ENCODE measurements at places on chromosomes 7 and 10. TPM values are rescaled to one million over a fixed set of nuclear protein-coding genes. Genes with fewer than 3 reads are reported as not detected.

ANKRD61 gene
- total RNA-seq: not detected

MPP7 gene
- total RNA-seq: 1.4 TPM

CYP3A5 gene
- 564 TPM for total RNA-seq

SPDYE8 gene
- not detected for total RNA-seq

CLCN1 gene
- not detected for total RNA-seq

ACADSB gene
- total RNA-seq: 328 TPM

DNA sequence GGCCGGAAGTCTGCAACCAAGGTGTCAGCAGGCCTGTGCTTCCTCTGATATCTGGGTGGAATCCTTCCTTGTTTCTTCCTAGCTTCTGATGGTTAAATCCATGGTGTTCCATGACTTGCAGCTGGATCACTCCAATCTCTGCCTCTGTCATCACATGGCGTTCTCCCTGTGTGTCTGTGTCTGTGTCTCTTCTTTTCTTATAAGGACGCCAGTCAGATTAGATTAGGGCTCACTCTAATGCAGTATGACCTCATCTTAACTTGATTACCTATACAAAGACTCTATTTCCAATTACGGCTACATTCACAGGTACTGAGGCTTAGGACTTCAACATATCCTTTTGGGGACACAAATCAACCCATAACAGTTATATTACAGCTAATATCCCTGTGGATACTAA lies 70.3 kb upstream of the FAM3C start:
- DNase-seq: no peak

- DNase-seq: no peak
These were observed 577 bp upstream of the DDX21 start for GRCh38 chr10:68955355-68955831.

DNA sequence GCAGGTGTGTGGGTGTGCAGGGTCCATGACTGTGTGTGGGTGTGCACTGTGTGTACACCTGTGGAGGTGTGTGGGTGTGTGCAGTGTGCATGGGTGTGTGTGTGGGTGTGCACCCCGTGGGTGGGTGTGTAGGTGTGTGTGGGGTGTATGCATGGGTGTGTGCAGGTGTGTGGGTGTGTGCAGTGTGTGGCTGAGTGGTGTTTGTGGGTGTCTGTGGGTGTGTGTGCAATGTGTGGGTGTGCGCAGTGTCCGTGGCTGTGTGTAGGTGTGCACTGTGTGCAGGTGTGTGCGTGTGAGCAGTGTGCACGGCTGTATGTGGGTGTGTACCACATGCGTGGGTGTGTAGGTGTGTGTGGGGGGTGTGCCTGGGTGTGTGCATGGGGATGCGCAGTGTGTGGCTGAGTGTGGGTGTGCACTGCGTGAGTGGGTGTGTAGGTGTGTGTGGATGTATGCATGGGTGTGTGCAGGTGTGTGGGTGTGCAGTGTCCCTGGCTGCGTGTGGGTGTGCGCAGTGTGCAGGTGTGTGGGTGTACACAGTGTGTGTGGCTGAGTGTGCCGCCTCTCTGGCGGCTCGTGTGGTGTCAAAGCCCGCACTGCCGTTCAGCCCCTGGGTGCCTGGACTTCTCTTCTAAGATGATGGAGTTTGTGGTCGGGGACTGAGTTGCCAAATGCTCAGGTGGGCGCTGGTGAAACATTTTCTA lies 208.3 kb downstream of the DNAJB6 start:
- DNase-seq: no peak

- DNase-seq: no peak
These were observed 284.0 kb upstream of the RNF32 start for GRCh38 chr7:156356551-156356950.

- DNase-seq: no peak
These were observed 53.0 kb upstream of the NFKB2 start for GRCh38 chr10:102342458-102342857.

DNA sequence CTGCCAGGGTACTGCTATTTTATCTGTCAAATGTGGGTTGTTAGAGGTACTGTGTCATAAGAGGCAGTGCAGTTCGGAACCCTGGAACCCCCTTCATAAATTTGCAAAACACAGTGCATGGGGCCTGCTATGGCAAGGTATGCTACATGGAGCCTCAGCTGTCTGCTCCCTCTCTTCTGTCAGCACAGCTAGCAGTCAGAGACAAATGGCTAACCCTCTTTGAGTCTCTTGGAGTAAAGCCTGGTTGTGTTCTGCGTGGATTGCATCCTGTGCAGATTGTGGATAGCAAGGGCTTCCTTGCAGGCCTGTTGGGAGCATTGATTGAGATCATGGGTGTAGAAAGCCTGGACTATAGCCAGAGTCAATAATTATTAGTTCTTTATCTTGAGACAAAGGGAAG lies 397.8 kb downstream of the AUTS2 start:
- no peak for DNase-seq

DNA sequence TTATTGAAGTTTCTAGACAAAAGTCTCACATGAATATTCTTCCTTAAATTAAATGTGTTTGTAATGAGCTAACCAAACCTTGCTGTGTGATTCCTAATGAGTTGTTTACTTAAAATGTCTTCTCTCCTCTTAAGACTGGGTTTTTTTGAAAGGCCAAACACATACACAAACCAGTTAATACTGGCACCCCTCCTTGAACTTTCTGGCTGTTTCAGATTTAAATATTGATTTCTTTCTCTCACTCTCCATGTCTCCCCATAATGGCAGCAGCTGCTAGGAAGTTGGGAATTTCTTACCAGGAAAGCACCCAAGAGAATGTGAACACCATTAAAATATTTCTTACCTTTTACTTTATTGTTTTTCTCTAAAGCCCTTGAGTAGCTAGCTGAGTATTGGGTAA lies 11.4 kb upstream of the PTN start:
- no peak for DNase-seq

DNA sequence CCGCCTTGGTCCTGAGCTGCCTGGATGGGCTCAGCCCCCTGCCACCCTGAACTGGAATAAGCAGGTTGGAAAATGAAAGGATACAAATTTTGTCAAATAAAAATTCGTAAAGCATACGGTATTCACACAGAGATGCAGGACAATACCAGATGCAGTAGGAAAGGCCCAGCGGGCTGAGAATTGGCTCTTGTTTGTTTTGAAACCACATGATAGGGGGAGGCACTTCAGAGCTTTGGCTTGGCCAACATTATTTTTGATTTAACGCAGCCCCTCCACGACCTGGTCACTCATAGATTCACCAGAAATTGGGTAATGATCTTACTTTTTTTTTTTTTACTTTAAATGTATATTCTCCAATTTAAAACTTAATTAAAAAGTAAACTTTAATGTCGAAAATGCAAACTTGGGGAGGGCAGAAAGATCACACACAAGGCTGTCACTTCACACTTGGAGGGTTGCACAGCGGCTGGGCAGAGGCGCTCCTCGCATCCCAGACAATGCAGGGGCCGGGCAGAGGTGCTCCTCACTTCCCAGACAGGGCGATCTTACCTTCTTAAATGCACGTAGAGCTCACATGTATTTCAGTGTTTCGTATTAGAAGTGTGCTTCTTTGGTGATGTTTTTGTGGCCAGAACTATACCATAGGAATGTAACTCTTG lies 17.8 kb upstream of the INSIG1 start:
- no peak for DNase-seq

DNA sequence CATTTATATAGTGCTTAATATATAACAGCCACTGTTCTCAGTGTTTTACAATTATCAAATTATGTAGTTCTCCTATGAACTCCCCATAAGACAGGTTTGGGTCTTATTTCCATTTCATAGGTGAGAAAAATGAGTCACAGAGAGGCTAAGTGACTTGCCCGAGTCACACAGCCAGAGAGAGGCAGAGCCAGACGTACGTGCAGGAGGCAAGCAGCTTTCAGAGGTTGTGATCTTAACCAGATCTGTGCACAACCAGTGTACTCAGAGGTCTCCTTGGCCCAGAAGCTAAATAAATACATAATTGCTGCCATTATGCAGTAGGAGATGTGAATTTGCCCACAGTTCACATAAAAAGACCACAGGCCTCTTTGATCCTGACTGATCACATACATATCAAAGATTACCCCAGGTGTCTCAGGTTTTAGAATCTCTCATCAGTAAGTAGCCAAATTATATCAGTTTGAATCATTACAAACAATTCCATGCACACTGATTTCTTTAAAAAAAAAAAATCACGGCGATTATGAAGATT lies 304.7 kb upstream of the AOAH start:
- DNase-seq: no peak

DNA sequence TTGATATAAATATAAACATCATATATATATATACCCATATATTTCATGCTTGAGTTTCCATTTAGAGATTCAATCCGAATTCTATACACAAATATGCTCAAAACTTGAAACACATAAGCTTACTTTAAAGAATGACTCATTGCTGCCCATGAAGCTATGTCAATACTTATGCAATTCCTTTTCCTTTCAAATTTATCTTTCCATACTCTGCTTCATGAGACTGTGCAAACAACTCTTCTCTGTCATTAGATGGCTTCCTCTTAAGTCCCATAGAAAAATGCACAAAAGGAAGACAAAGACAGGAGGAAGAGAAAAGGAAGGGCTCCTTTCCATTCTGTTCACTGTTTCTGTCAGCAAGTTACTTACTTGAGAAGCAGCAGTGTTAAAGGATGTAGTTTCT lies 895.7 kb upstream of the SORCS1 start:
- DNase-seq: no peak

GRCh38 chr7:135210888-135211178 lies 493 bp downstream of the WDR91 start:
- no peak for DNase-seq

GRCh38 chr10:76191336-76191735 lies 759.9 kb downstream of the LRMDA start:
- no peak for DNase-seq

- no peak for DNase-seq
These were observed 266.6 kb downstream of the DGKB start for GRCh38 chr7:14635955-14636354.

DNA sequence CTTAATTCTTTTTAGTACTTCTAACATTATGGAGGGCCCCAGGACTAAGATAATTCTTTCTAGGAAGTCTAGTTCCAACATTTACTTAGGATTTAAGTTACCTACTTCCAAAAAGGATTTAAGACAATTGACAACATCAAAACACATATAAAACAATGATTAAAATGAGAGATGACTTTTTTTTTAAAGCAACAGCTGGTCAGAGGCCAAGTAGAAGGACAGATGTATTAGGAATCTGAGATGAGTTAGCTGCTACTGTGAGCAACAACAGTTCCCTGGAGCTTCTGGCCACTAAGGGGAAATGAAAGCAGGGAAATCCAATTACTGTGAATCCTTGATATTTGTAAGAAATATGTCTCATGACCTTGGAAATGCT lies 222.3 kb downstream of the PHTF2 start:
- no peak for DNase-seq

Data from left lobe of liver (tissue), 2 donors.